Right ventricle myocardium superior (tissue), 1 donor: ENCODE measurements at places on chromosomes 1 and 21. TPM values are rescaled to one million over a fixed set of nuclear protein-coding genes. Genes with fewer than 3 reads are reported as not detected.

DNA sequence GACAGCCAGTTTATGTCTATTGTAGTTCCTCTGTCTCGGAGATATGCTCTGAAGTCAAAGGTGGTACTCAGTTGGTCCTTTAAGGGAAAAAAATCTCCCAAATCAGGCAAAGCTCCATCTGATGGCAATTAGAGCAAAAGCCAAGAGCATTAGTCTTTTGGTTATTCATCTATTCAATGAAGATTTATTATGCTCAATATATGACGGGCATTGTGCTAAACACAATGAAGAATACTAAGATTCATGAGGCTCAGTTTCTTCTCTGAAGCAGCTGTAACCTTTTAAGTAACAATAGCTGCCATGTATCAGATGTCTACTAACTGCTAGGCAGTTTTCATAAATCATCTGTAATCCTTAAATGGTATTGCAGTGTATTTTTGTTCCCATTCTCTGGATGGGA, 47.6 kb upstream of the MROH9 start:
- no peak for DNase-seq

GRCh38 chr1:32681509-32681908, 21.1 kb downstream of the SYNC start:
- no peak for DNase-seq

GRCh38 chr1:202201266-202201665, 7.7 kb downstream of the LGR6 start:
- no peak for DNase-seq

- DNase-seq = no peak
These were observed 665.8 kb upstream of the CAMK1G start for GRCh38 chr1:208917723-208918122.

AGTRAP gene
- 13.6 TPM for total RNA-seq
